ENCODE measurements at places on chromosomes 2 and 18.

DNA sequence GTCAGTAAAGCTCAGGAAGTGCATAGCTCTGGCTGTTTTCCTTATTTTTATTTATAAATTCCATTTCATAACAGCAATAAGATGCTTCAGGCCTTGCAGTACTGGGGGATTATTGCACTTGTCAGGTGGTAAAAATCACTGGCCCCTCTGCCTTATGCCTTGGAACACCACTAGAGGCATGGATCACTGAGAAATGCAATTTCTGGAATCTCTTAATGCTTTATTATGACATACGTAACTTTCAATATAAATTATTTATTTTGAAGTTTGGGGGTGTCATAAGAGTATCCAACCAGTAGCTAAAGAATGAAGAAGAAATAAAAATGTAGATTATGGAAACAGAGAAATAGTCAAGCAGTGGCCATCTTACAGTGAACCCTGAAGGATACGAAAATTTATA is 183.1 kb downstream of the FIGN start:
- no peak for DNase-seq

DNA sequence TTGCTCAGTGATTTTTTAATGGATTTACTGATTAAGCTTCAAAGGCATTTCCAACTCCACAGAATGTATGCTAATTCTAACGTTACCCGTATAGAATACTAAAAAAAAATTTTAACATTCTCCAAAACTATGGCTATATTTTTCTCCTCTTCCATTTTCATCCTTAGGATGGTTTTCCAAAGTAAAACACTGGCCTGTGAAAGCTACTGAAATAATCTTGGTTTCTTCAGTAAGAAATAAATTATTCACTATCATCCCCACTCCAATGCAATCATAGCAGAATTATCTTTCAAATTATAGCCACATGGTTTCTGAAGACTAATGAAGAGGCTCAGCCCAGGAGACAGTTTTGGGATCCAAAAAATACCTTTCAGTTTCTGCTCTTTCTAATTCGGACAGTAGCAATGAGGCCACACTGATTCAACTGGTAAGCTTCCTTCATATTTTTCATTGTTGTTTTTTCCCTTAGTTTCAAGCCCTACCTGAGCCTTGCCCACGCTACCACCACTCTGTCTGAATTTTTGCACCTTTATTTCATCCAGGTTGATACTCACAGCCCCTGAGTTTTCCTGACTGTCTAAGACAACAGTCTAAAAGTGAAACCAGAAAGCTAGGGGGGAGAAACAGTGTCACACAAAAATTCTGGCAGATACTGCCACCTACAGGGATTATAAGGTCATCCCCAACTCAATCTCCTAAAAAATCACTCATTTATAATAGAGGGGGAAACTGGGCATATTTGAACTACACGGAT is 887.9 kb downstream of the NRXN1 start:
- DNase-seq, result peak; percentile 41

- DNase-seq, result no peak
Observed at GRCh38 chr18:5429681-5430080, 114.1 kb downstream of the EPB41L3 start.

DNA sequence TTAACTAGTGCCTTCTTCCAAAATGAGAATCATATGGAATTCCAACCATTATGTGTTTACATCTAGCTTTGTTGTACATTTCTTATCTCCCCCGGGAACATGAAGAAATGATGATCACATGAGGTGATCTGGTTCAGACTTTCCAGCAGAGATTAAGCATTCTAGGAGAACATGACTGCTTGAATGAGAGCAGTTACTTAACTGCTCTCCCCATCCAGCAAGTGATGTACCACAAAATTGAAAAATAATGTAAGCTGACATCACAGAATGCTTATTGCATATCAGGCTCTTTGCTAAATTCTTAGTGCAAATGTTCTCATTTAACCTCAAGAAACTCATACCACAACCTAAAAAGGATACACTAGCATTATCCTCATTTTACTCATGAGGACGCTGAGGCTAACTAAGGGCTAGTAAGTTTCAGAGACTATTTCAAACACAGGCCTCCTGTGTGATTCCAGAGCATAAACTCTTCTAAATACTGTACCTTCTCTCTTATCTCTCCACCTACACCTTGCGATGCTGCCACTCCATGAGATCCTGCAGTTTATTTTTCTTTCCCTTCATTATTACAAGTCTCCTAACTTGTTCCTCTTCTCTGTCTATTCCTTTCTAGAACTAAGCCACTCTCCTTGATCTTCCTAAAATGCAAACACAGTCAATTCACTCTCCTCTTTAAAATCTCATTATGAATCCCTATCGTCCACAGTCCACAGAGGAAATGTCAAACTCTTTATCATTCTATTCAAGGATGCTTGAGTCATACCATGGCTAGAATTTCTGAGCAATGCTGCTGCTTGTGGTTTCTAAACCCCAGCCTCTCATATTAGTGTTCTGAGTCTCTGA is 1224.8 kb upstream of the ZEB2 start:
- DNase-seq, result peak; percentile 87

- DNase-seq, result peak; percentile 90
Observed at GRCh38 chr18:48607056-48607984, 68.5 kb downstream of the CTIF start.

- no peak for DNase-seq
Observed at GRCh38 chr18:78768221-78768620, 211.4 kb upstream of the SALL3 start.

DNA sequence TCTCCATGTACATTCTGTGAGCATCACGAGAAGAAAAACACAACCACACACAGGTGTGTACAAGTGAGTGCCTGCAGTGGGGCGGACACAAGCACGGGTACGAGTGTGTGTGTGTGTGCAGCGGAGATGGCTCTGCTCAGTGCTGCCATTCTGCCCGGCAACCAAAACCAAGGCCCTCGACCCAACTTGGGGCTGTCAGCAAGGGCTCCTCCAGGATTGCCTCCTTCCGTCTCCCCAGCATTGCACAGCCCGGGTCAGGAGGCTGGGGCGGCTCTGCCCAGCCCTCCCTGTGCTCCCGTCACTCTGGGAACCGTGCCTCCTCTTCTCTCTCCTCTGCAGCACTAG is 66.5 kb downstream of the PXDN start:
- DNase-seq, result no peak

- no peak for DNase-seq
Observed at GRCh38 chr2:217394510-217395351, 534.9 kb upstream of the TNP1 start.

DNA sequence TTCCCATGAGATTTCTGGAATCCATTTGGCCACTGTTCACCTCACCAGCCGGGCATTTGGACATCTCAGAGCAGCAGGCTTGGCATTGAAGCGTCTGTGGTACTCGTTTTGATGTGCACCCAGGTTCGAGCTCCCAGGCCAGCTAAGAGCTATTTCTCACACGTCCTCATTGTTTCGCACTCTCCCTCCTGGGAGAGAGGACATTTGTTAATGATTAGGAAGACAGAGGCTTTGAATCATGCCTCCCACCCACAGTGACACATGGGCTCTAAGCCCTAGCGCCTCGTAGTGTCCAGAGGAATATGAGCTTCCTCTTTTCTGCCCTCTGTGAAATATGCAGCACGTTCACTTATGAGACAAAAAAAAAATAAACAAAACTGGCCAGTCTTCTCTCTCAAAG is 361.8 kb downstream of the RND3 start:
- DNase-seq, result peak; percentile 90

DNA sequence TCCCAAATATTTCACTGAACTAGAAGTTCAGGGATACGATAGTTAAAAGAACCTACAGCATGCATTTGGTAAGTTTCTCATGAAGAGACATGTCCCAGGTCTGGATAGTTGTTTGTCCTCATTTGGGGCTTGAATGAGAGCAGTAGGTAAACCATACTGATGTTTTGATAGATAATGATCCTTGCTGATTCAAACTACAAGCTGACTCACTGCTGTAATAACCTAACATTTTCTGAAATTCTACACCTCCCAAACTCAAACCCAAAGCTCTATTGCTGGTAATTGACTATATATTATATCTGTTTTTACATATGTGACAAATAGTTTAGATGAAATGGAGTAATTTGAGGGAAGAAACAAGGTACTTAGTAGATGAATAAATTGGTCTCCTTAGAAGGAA is 154.1 kb upstream of the BOD1L2 start:
- DNase-seq, result peak; percentile 23

GRCh38 chr2:121017396-121017795 is 267.6 kb downstream of the TFCP2L1 start:
- no peak for DNase-seq

- no peak for DNase-seq
Observed at GRCh38 chr18:59266459-59266858, 6.8 kb downstream of the RAX start.

DNA sequence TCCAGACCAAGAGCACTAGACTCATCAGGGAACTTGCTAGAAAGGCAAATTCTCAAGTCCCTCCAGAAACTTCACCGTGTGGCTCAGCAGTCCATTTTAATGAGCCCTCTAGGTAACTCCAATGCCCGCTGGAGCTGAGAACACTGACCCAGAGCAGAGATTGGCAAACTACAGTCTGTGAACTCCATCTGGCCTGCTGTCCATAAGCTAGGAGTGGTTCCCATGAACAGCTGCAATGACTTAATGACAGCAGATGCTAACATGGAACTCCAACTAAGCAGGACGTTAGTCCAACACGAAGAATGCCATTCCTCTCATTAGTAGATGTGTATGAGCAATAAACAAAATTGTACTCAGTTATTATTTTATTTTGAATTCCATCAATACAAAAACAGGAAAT is 371.9 kb downstream of the STK39 start:
- DNase-seq, result no peak

- DNase-seq, result no peak
Observed at GRCh38 chr2:36307441-36307840, 48.1 kb upstream of the CRIM1 start.

GRCh38 chr2:198638577-198638976 is 819.2 kb downstream of the SATB2 start:
- no peak for DNase-seq

GRCh38 chr2:3189961-3190360 is 187.7 kb downstream of the EIPR1 start:
- no peak for DNase-seq

DNA sequence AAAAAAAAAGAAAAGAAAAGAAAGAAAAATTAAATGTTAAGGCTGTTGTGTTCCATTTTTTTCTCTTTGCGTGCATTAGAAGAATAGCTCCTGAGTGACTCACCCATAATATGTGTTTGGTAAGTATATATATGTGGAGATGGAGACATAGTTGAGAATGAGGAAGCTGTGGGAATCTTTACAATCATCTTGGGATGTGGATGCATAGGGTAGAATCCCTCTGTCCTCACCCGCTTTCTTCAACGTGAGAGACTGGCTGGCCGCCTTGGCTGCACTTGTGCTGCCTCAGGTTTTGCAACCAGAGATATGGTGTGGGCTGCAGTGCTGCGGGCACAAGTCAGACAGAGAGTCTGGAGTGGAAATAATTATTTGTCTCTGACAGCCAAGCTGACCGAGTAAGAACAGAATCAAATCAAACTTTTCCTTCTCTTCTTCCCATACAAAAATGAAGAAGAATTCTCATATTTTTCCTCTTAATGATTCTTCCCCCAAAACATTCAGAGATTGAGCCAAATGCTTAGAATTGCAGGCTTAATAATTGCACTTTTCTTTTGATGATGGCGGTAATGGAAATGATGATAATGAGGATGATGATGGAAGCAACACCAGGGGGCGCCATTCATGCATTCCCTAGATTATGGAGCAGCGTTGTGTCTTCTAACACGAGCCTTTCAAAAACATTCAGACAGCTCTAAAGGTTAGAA is 48.5 kb downstream of the SERPINB7 start:
- peak; percentile 6 for DNase-seq

DNA sequence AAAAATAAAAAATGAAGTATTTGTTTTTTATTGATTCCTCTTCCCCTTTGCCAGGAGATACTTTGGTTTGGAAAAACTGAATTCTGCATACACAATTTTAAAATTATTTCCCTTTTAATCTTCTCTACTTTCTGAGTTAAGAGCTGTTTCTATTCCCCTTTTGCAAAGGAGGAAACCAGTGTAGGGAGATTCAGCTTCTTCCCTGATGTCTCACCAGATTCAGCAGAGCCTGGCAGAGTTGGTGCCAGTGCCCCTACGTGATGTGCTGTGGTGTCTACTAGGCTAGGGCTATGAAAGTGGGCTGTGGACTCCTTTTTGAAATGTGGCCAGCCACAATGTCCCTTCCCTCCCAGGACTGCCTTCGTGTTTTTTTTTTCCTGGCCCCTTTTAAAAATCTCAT is 2.4 kb downstream of the RPE start:
- DNase-seq, result no peak

DNA sequence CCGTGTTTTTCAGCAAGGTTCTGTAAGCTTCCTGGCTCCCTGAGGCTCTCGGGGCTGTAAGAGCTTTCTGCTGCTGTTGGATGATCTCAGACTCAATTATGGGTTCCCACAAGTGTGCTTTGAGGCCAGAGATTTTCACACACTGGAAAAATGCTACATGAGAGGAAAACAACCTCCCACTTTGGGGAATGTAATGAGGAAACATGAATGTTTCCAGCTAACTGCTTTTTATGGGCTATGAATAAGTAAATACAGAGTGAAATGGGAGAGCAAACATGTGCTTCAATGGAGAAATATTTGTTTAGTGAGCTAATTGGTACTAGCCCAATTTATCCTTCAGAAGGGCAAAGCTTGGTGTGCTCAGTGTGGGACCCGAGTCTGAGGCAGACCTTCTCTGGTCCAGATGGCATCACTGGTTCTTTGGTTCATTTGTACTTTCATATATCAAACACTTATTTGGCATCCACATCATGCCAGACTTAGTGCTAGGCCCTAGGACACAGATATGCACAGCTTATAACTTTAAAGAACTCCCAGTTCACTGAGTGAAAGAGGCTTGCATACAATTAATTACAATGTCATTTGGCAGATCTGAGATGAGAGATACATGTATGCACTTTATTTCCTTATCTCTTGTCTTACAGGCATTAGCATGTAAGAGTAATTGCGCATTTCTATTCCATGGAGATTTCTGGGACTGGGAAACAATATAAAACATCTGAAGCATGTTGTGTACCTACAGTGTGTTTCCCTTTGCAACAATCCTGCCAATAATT is 248.8 kb downstream of the RDH14 start:
- peak; percentile 73 for DNase-seq

GRCh38 chr2:123916531-123916930 is 108.6 kb upstream of the CNTNAP5 start:
- no peak for DNase-seq

DNA sequence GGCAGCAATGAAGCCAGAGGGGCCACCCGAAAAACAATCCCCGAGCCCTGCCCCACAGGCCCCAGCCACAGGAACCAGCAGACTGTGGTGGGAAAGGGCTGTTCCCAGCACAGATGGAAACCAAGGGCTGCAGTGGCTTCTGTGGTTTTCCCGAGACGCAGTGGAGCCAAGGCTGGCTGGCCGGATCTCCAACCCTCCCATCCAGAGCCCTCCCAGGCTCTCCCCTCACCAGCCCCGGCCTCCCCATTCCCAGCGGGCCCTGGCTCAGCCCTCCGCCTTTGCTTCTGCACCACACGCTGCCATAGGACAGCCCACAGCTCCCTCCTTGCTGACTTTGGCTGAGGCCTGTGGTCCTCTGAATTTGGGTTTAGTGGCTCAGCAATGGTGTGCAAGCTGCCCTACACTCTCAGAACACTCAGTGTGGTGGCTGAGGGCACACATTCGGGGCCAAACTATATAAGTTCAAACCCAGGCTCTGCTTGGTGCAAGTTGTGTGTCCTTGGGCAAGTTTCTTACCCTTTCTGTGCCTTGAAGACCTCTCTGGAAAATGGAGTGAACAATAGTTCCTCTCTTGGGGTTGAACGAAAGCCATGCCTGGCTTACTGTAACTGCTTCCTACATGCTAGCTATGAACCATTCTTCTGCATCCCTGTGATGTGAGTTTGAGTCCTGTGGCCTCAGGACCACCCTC is 200.1 kb downstream of the SMAD7 start:
- peak; percentile 76 for DNase-seq

Measured in fibroblast of lung (primary cell).